ENCODE measurements at places on chromosomes 7 and 10. TPM values are rescaled to one million over a fixed set of nuclear protein-coding genes. Genes with fewer than 3 reads are reported as not detected.

Gene PAPSS2
- 279 TPM for total RNA-seq

Gene MRLN
- total RNA-seq: not detected

Gene VWA2
- 2.4 TPM for total RNA-seq

Gene AZGP1
- total RNA-seq: 2.5 TPM

Gene ANLN
- total RNA-seq: 21.2 TPM

Gene OR6B1
- total RNA-seq: not detected
